Right forelimb (tissue), 1 donor: ENCODE measurements at places on chromosomes 3 and 15.

- DNase-seq: no peak
These were observed 5.4 kb upstream of the SENP7 start for GRCh38 chr3:101518421-101518871.

- DNase-seq: no peak
These were observed 36.5 kb upstream of the ARNT2 start for GRCh38 chr15:80367661-80368060.

GRCh38 chr3:23845326-23846216 lies 39.8 kb downstream of the UBE2E1 start:
- DNase-seq: no peak

GRCh38 chr3:62226601-62227339 lies 146.6 kb downstream of the FEZF2 start:
- no peak for DNase-seq

DNA sequence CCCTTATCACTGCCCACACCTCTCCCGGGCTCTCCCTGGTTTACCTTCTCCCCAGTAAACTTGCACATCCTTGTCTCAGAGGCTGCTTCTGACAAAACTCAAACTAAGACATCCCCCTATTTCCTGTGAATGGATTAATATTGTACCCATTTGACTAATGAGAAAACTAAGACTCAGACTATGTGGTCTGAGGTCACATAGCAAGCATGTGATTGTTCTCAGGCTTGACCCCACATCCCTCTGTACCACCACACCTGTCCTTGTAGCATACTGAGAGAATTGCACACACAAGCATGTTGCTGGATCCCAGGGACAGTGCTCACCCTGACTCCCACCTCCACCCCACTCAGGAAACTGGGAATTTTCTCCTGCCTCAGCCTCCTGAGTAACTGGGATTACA lies 90.7 kb upstream of the HES1 start:
- no peak for DNase-seq

GRCh38 chr3:17931131-17931530 lies 188.7 kb upstream of the TBC1D5 start:
- DNase-seq: no peak

- no peak for DNase-seq
These were observed 31.7 kb upstream of the MNS1 start for GRCh38 chr15:56496635-56497034.

GRCh38 chr3:55824406-55824805 lies 337.3 kb upstream of the WNT5A start:
- DNase-seq: no peak

- no peak for DNase-seq
These were observed 13.1 kb downstream of the TPRA1 start for GRCh38 chr3:127577448-127577847.

GRCh38 chr3:134029734-134030378 lies at the start of gene SLCO2A1:
Gene SLCO2A1 (minus strand): TSS chr3:134029925. CDS start chr3:134029802, 123 bp downstream.
- DNase-seq: peak; percentile 67

DNA sequence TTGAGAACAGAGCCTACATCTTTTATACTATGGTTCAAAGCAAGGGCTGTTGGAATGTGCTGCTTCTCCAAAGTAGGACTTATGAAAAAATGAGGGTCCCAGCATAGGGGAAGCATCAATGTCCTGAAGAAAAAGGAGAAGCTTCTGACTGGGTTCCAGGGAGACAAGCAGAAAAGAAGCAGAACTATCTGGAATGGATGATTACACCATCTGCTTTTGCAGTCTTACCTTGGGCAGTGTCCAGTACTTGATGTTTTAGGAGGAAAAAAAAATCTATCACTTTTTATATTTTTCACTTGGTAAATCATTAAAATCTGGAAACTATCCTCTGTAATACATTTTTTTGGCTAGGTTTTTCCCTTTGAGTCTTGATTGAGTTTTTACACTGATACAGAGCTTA lies 57.9 kb upstream of the DPH6 start:
- no peak for DNase-seq

DNA sequence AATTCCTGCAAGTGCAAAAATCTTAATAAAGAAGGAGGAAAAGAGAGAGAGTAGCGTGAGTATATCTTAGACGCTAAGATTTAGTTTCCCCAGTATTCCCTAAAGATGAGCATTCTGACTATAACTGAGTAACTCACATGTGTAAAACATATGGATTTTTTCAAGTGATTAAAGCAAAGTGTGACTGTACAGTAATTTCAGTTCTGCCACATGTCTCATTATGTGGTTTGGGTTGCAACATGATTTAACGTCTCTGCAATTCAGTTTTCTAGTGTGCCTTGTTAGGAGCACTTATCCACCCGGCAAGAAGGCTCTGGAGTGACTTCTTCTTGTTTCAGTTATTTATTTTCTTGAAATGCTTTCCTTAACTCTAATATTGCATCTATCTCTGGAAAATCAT lies 514.1 kb downstream of the ROBO1 start:
- DNase-seq: no peak

DNA sequence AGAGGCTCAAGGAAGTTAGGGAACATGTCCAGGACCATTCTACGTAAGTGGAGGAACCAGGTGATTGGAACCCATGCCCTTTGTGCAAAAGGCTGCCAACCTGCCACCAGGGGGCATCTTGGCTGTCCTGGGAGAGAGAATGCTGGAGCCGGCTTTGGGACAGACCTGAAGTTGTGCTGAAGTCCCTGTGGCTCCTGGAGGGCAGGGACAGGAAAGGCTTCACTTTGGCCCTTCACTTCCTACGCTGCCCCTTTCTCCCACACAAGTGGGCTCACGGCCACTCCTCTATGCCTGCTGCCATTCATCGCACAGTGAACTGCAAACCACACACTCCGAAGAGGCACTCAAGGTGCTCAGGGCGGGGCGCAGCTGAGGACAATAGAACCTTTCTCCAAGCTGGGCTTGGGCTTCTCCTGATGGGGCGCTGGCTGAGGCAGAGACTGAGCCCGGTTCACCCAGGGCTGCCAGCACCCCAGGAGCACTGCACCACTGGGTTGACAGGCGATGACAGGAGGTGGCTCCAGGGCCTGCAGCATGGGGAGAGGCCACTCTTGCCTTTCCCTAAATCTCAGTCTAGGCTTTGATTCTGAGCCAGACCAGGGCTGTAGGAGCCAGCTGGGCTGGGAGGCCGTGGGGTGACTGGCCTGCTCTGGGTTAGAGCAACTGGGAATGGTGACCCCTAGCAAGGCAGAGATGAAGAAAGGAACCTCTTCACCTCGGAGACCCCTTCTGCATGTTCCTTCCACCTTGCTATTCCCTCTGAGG lies 8.4 kb downstream of the SHF start:
- no peak for DNase-seq

DNA sequence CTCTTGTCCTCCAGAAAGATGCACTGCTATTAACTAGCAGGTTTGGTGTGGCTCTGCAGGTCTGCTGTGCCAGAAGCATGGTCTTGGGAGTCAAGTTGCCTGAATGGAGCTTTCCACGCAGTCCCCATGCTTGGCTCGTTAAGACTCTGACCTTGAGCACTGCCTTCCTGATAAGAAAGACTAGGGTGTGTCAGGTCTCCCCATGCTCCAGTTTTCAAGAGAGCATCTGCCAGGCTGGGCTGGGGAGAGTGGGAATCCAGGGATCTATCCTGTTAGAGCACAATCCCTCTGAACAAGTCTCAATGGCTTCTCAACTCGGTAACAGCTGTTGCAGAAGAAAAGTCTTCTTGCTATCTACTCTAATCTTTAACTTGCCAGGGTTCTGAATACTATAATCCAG lies 98.2 kb downstream of the TJP1 start:
- no peak for DNase-seq

DNA sequence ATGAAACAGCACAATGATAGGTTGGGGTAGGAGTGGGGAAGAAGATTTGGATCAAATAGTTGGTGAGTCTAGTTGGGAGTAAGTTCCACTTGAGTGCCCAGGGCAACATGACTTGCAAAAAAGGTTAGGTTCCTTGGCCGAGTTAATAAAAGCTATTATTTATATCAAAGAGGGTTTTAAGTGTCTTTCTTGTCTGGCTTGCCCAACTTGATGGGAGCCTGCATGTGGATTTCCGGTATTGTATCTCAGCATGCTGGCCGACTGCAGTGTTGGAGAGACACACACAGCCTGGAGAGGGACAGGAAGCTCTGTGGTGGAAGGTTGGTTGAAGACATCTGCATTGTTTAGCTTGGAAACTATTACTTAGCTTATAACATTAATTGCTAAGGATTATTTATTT lies 449.5 kb upstream of the TBL1XR1 start:
- DNase-seq: no peak

DNA sequence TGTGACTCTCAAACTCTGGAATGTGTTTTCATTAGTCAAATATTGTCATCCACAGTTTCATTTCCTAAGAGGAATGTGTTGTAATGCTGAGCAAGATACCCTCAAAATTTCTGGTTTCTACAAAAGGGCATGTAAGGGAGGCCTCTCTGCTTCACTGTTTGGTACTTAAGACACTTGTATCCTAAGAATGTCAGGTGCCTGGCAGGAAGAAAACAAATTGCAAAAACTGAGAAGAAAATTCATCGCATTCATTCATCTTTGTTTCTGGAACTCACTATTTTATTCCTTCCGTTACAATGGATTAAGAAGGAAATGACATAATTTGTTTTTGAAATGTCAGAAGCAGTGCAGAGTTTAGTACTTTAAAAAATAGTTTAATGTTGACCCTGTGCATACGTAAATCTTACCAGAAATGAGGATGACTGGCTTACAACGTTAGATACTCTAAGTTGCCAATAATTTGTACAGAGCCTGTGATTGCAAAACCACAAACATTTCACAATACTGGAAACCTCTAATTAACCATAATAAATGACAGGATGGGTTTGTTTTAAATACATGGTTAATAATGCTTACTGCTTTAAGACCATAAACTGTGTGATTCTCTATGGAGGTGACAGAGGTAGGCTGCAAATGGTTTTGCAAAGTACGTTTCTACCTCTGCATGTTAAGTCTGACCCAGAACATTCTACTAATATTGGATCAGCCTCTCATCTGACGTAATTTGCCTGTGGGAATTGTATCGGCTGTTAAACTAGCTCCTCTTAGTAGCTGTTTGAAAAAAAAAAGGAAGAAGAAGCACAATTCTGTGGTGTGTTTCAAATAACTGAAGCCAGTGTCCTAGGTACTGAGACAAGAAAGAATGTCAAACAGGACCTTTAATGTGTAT lies 477.8 kb downstream of the RBMS3 start:
- no peak for DNase-seq
